ENCODE measurements at places on chromosomes 7 and 10.
A peak's percentile ranks its signal among the peaks of the same experiment; 100 is the strongest.

DNA sequence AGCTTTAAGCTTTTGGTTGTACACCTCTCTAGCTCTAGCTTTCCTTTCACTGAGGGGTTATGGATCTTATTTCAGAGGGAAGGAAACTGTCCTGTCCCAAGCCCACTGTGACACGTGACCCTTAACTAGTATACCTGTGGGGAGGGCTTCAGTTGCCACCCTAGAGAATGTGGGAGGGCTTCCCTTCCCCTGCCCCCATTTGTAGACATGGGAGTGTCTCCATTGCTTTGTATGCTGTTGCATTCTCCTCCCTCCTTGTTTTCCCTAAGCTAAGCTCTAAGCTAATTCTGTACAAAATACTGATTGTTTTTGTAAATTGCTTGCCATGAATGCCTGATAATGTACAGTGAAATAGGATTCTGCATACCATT lies 11.2 kb downstream of the LUC7L2 start:
- DNase-seq: no peak

DNA sequence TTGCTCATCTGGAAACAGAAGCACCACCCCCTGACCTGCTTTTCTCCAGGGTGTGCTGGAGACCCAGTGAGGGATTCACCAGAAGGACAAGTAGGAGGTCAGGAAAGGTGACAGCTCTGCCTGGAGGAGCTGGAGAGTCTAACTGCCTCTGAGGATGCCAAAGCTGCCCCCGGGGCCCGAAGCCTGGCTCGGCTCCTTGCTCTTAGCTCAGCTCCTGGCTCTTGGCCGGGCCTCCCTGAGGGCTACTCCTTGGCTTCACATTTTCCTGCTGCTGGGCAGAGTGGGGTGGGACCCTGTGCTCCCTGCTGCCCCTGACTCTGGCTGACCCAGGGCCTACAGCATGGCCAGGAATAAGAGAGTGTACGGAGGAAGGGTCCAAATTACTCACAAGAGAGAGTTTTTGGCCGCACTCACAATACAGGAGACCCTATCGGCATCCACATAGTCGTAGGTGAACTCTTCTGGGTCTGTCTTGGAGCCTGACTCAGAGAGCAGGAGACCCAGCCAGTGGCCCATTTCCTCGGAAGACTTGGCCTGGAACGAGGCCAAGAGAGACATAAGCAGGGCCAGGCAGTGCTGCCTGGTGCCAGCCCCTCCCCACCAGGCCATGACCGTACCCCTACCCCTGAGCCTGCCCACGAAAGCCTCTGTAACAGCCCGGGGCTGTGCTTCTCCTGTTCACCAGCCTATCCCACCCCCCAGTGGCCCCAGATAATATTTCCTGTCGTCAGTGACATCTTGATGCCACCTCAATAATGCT lies 63.1 kb downstream of the VWA2 start:
- DNase-seq: no peak

- DNase-seq: no peak
Observed at GRCh38 chr10:115091161-115091560, 2.0 kb upstream of the ATRNL1 start.

DNA sequence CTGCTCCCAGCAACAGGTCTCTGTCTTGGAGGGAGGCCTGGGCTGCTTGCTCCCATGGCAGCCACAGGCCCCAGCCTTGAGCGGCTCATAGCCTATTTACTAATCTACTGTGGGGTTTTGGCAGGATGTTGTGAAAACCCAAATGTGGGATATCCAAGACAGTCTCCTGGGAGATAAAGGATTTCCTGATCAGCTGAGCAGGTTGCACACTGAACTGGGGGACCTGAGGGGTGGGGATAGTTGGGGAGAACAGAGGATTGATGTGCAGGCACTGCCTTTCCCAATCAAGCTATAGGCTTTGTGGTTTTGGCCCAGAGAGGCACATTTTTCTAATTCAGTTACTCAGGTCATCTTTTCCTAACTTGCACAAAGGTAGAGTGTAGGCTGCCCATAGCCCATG lies 92.6 kb downstream of the SH2D4B start:
- no peak for DNase-seq

- DNase-seq: no peak
Observed at GRCh38 chr7:81007051-81007450, 88.2 kb upstream of the SEMA3C start.

- no peak for DNase-seq
Observed at GRCh38 chr10:119654540-119654939, 3.4 kb downstream of the BAG3 start.

DNA sequence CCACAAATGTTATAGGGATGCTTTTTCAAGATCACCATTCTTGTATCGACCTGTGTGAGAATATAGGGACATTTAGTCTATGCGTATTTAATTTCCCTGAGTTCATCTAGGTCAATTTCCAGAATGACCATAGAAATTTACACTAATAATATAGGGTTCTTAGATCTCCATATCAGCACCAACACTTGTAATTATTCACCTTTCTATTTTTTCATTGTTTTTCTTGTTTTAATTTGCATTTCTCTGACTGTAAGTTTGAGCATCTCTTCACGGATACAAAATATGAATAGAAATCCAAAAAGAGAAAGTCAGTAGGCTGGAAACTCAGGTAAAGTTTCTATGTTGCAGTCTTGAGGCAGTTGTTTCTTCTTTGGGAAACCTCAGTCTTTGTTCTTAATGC lies 134.8 kb downstream of the CREB5 start:
- DNase-seq: no peak

GRCh38 chr7:158733775-158734494 lies 29.3 kb upstream of the NCAPG2 start:
- DNase-seq: no peak

GRCh38 chr10:27285093-27285492 lies 44.5 kb upstream of the ACBD5 start:
- DNase-seq: peak; percentile 1

- no peak for DNase-seq
Observed at GRCh38 chr7:129824291-129825208, 128.2 kb downstream of the UBE2H start.

DNA sequence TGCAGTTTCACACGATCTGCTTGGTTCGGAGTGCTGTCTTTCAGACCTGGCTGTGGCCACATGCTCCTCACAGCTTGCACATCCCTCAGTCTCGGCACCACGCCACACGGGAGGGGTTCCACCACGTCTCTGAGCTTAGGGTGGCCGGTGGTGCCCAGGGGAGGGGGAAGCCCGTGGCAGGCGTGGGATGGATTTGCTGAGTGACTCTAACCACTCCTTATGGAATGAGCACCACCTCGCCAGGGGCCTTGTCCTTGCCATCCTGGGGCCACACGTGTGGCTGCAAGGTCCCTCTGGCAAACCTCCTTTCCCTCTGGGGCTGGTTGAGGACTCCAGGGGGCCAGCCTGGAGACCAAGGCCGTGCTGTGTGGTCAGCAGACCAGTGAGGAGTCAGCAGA lies 29.1 kb upstream of the FAM20C start:
- no peak for DNase-seq

- no peak for DNase-seq
Observed at GRCh38 chr7:102203218-102203617, 83.5 kb upstream of the SH2B2 start.

DNA sequence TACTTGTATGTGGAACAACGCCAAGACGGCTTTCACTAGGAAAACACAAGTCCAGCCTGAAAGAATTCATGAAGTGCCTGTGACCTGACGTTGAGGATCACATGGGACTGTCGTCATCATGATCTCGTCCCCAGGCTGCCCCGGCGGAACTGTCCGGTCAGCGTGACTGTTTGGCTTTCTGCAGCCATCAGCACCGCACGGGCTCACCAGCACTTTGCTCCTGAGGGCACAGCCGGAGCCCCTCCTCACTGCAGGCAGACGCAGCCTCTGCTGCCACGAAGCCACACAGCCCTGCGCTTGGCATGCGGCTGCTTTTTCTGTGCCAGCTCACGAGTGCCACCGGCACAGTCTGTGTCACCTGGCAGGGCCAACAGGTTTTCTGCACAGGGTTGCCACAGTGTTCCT lies 9.4 kb upstream of the GET4 start:
- DNase-seq: no peak

DNA sequence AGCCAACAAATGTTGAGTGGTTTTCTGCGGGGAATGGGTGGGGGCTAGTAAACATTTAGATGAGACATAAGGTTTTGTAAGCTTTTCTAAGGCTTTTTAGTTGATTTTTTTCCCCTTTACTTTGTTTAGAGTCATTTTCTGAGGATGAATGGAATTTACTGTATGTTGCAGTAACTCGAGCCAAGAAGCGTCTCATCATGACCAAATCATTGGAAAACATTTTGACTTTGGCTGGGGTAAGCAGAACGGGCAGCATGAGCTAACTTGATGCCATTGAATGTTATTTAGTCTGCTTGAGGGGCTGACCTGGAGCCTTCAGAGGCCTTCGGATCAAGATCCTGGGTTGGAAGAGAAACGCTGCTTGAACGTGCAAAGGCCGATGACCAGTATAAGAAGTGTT lies 37.3 kb downstream of the FBH1 start:
- no peak for DNase-seq

GRCh38 chr7:149873074-149873969 lies at the start of gene ATP6V0E2:
TSS of gene ATP6V0E2 (plus strand) at chr7:149873969. CDS start at chr7:149874066, 97 bp downstream.
- peak; percentile 89 for DNase-seq

GRCh38 chr7:87876040-87876868 lies at the start of the genes DBF4 and SLC25A40:
TSS of gene DBF4 (plus strand) at chr7:87876493. CDS start at chr7:87876733, 240 bp downstream.
TSS of gene SLC25A40 (minus strand) at chr7:87876360. CDS start at chr7:87858727, 17,633 bp downstream.
- DNase-seq: peak; percentile 86

- no peak for DNase-seq
Observed at GRCh38 chr10:37268266-37268665, 142.9 kb downstream of the ANKRD30A start.

GRCh38 chr10:21976739-21977138 lies 26.8 kb downstream of the DNAJC1 start:
- no peak for DNase-seq

- no peak for DNase-seq
Observed at GRCh38 chr10:98608411-98608810, 161.7 kb upstream of the HPS1 start.

- no peak for DNase-seq
Observed at GRCh38 chr10:63123727-63124362, 9.3 kb upstream of the NRBF2 start.
